ENCODE measurements at places on chromosomes 13 and 19.

GRCh38 chr19:19366434-19367396 lies 38.8 kb upstream of the GATAD2A start:
- peak; percentile 64 for DNase-seq

DNA sequence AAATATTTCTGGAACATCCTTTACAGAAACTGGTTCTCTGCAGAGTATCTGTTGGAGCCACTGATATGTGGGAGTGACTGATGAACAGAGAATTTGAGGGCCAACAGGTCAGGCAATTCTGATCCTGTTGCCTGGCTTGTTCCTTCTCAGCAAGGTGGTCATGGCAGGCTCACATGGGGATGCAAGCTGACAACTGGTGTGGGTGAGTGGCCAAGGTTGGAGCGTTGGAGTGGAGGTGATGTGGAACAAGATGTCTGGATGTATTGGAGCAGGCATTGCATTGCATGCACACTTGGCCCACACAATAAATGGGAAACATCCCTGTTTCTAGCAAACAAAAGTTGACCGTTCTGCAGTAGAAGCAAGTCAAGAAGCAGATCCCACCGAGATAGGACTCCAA lies 380.7 kb downstream of the ZNF536 start:
- no peak for DNase-seq

DNA sequence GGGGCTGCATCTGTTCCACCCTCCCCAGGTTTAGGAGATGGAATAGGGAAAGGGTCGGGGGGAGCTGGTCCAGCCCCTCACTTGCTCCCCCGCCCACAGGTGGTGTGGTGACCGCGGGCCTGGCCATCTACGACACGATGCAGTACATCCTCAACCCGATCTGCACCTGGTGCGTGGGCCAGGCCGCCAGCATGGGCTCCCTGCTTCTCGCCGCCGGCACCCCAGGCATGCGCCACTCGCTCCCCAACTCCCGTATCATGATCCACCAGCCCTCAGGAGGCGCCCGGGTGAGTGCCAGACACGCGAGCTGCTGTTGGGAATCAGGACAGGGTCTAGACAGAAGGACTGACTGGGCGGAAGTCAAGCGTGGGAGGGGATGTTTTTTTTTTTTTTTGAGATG lies 3.0 kb downstream of the CLPP start:
- no peak for DNase-seq

GRCh38 chr13:36293497-36293896 lies 4.1 kb downstream of the CCDC169 start:
- DNase-seq, result no peak

GRCh38 chr13:82292334-82292733 lies 1589.9 kb downstream of the SLITRK1 start:
- DNase-seq, result no peak
